ENCODE measurements at places on chromosomes 2 and 18.

GRCh38 chr18:6561016-6561415 lies 146.3 kb upstream of the L3MBTL4 start:
- DNase-seq: no peak

- DNase-seq: peak; percentile 28
These were observed 14.9 kb downstream of the B3GNT7 start for GRCh38 chr2:231410293-231411004.

DNA sequence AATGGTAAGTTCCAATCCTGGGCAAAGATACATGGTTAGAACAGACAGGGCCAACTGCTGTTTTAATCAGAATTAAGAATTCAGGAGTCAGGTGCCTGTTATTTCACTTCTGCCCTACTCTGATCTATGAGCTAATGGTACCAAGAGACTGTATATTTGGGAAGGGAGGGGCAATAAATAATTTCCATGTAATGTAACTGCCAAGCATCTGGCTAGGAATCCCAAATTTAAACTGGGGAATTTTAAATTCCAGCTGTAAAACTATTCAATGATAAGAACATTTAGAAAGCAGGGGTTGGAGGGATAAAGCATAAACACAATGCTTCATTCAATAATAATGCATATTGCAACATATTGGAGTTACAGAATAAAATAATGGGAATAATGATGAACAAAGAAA lies 49.7 kb downstream of the SCN7A start:
- no peak for DNase-seq

GRCh38 chr2:43221124-43221762 lies 5.2 kb downstream of the ZFP36L2 start:
- peak; percentile 56 for DNase-seq

GRCh38 chr2:102436323-102436722 lies 13.4 kb downstream of the IL18RAP start:
- DNase-seq: peak; percentile 28

DNA sequence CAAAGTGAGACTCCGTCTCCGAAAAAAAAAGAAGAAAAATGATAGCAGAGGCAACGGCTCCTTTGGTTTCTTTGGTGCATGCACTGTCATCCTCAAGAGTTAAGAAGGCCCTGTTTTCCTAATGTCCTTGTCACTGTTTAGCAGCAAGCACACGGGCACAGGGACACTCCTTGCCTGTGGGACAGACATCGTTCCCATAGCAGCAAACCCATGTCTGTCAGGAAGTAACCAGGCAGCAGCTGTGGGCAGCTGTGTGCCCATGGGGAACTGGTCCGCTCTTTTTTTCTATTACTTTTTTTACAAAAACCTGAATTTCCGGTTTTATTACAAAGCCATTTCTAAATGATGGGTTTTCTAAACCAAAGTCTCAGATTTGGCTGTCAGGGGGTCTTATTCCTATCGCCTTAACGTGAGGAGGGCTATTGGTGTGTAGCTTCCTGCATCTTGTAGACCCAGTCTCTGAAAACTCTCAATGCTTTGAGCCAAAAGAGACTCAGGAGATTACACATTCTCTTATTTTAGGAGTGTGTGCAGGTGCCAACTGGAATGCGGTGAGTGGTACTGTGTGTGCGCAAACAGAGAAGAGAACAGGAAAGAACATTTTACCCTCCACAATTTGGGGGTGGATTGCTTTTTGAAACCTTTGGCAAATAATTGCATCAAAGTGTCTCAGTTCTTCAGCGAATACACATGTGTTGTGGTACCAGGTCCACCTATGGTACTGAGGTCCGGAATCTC lies 109.6 kb downstream of the COLEC12 start:
- DNase-seq: no peak

GRCh38 chr18:48186131-48186766 lies 222.9 kb downstream of the ZBTB7C start:
- no peak for DNase-seq

- no peak for DNase-seq
These were observed 520.3 kb downstream of the SOX11 start for GRCh38 chr2:6212491-6212890.

GRCh38 chr18:79517341-79517740 lies 121.6 kb downstream of the NFATC1 start:
- DNase-seq: peak; percentile 84

- DNase-seq: no peak
These were observed 68.2 kb downstream of the LRP2 start for GRCh38 chr2:169294001-169294675.
